ENCODE measurements at places on chromosomes 13 and 19.

DNA sequence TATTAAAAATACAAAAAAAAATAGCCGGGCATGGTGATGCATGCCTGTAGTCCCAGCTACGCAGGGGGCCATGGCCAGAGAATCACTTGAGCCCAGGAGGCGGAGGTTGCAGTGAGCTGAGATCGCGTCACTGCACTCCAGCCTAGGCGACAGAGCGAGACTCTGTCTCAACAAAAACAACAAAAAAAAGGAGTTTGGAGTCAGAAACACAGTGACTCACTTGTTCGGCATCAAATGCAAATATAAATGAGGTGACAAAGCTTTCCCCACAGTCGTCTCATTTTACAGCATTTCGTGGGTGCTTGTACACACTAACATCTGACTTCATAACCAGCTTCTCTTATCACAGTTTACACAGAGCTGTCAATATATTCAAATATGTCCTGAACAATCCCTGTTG, 11.0 kb downstream of the ZNF665 start:
- no peak for DNase-seq

DNA sequence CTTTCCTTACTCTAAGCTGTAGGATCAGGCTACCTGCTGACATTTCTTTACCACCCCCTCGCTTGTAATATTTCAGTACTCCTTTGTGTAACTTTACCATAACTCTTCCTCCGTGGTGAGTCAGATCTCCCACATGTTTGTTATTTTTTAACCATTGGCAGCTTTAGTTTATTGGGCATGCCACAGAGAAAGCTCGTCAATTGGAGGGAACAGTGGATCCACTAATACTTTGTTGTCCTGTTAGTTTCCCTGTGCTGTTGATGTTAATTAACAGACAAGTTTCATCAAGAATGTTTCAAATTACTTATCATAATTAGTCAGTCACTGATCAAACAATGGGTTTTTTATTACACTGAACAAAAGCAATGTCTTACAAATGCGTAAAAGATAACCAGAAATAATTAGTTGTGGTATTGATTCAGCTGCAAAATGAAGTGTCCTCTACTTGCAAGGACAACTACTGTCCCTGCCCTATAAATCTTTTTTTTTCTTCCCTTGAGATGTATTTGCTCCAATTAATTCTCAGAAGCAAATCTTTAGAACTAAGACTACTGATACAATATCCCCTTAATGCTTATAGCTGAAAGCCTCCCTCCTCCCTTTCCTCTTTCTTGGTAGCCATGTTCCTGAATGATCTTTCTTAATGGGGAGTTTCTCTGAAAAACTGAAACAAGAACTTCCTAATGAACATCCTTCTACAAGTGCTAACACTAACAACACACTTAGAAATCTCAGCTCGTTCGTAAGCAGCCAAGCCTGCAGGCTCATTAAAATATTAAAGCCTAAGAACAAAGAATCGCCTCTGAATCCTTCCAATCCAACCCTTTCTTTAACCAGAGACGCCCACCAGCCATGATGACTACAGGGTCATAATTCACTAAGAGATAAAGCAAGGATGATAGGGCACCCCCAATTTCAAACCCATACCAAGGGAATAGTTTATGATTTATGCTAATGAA, 22.2 kb downstream of the EFNB2 start:
- no peak for DNase-seq

- DNase-seq = no peak
These were observed 51.4 kb downstream of the VWA8 start for GRCh38 chr13:41909506-41909905.

DNA sequence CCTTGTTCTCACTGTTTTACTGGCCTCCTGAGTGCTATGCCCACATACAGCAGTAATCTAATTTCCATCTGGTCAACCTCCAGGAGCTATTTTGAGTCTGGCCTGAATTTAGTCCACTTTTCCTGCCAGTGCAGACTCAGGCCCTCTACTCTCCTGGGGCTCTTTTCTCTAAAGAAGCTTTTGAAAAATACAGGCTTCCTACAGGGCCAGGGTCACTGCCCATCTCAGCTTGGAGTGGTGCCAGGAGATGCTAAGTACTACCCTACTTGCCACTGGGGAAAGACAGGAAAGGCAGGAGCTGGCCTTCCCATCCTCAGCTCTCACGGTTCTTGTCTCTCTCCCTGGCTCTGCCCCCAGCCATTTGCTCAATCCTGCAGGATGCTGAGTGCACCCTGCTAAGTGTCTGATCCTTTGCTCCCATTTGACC, 101.7 kb upstream of the SERP2 start:
- DNase-seq = no peak

DNA sequence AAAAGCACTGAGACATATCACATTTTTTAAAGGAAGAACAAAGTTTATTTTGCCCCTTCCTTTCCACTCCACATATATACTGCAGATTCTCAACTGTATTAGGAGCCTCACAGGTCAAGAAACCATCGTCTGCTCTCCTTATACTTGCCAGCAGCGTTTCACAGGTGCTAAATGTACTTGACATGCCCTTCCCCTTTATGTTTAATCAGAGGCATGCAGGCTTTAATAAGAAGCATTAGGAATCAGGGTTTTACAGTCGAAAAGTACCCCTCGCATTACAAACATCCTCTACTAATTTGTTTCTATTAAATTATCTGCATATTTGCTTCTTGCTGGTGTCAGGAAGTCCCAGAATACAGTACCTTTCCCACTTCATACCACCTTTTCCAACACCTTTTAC, 3.7 kb upstream of the RAP2A start:
- DNase-seq = no peak

GRCh38 chr19:54458648-54459281, 4.8 kb downstream of the LENG9 start:
- DNase-seq = no peak

GRCh38 chr19:14407605-14408484, 11.3 kb downstream of the DDX39A start:
- no peak for DNase-seq

- no peak for DNase-seq
These were observed 1.9 kb upstream of the ZNF628 start for GRCh38 chr19:55474269-55475265.

DNA sequence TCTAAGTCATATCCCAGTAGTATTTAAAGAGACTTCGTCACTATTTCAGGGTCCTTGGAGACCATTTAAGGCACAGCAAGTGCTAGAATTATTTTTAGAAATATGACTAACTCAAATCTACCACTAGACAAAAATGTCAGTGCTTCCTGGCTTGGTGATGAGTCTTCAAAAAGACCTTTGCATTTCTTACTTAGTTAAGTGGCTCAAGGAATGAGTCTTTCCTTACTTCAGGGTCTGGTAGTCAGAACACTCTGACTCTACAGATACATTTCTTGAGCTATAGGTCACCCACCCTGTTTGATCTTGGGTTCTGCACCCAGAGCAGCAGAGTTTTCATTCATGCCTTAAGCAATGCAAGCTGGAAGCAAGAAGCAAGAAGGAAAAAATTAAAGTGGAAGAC, 191.0 kb upstream of the HTR2A start:
- peak; percentile 49 for DNase-seq

DNA sequence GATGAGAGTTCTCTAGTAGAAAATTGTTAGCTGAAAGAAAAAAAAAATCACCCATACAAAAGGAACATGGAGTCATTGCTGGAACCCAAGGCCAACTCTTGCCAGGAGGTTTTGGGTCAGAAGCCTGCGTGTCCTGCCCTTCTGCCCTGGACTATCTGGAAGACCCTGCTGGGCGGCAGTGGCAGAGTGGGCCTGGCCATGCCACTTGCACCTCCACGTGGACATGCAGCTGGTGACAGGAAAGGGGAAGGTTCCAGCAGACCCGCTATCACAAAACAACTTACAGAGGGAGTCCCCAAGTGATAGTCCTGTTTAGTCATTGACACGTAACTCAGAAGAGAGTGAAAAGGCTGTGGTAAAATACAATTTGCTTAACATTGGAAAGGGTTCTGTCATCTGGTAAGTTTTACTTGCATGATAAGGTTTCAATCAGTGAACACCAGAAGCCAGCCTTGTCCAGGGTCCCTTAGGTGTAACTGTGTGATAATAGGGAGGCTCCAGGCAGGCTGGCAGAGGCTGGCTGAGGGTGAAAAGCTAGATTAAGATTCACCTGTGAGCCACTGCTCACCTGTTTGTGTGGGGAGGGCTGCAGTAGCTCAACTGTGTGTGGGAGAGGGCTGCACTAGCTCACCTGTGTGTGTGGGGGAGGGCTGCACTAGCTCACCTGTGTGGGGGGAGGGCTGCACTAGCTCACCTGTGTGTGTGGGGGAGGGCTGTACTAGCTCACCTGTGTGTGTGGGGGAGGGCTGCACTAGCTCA, 47.8 kb downstream of the COL4A2 start:
- DNase-seq = no peak

DNA sequence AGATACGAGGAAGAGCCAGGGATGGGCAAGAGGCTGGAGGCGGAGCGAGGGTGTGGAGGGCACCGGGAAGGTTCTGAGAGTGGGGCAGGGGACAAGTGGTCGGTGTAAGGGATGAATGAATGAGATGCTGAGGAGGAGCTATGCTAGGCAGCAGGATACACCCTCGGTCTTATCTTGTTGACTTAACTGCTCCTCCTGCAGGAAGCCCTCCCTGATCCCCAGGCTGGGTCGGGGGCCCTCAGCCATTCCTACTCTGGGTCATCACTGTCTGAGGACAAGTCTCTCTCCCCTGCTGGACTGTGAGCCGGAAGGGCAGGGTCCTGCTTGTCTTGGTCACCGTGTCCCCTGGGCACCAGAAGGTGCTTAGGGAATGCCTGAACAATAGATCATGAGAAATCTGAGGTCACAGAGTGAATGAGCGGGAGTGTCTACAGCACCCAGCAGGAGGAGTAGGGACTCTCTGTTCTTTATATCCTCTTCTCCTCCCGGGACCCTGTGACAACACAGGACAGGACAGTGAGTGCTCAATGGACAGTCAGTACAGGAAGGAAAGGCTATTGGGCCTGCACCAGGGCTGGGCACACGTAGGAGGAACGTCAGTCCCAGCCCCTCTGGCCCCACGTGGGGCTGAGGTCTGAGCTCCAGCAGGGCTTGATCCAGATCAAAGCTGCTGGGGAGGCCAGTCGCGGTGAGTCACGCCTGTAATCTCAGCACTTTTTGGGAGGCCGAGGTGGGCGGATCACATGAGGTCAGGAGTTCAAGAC, 6.5 kb downstream of the NKPD1 start:
- DNase-seq = peak; percentile 76

GRCh38 chr13:92649140-92649813, 577.3 kb upstream of the GPC6 start:
- no peak for DNase-seq

GRCh38 chr13:94549232-94550061, 46.5 kb downstream of the TGDS start:
- DNase-seq = peak; percentile 97

GRCh38 chr19:18915639-18916038, 3.5 kb downstream of the COPE start:
- DNase-seq = peak; percentile 60

- DNase-seq = peak; percentile 98
These were observed 3.4 kb downstream of the NANOS3 start for GRCh38 chr19:13880059-13881043.

DNA sequence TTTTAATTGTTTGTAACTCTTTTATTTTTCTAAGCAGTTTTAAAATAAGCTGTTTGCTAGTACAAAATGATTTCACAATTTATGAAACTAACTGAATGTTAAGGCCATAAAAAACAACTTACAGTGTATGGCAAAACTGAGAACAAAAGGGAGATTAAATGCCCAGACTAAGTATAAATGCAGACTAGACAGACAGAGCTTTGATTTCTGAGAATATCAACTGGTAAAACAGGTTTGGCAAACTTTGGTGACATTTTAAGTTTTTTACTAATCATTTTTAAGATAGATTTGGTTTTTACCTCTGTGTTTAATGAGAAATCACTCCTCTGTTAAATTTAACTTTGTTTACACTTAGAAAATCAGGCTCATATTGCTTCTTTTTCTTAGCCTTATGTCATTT, 127.5 kb upstream of the KLF5 start:
- DNase-seq = no peak

- peak; percentile 64 for DNase-seq
These were observed 446 bp upstream of the ZNF83 start for GRCh38 chr19:52638601-52639000.

DNA sequence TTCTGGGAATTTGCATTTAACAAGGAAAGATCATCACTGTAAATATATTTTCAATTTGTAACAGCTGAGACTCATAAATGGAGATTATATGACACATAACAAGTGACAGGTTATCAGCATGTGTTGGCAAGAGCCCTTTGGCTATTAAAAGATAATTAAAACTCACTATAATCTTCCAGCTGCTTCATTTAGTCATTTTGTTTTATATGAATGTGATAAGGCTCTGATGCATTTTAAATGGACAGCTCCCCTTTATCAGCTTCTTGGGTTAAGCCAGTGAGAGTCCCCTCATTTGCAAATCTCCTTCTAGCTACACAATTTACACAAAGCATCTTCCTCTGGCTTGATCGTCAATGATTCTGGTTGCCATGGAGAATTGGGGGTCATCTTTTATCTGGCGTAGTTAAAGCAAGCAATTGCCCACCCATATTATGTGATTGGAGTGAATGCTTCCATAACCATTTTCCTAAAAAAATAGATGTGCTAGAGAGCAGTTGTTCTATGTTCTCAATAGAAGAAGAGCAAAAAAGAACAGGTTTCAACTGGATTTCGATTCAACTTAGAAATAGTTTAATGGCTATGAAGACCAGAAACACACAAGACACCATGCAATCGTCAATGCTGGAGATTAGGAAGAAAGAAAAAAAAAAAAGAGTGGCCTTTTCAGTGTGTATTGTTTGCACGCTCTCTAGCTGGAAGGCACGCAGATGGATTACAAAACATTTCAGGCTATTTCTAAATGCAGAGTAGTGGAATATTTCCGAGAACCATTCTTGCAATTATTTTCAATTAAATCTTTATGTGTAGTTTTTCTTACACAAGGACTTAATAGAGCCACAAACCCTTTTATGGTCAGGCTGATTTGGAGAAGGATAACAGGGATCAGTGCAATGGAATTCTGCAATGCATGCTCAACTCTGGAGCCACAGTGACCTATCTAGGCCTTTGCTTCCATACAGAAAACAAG, 27.4 kb downstream of the STARD13 start:
- peak; percentile 47 for DNase-seq

DNA sequence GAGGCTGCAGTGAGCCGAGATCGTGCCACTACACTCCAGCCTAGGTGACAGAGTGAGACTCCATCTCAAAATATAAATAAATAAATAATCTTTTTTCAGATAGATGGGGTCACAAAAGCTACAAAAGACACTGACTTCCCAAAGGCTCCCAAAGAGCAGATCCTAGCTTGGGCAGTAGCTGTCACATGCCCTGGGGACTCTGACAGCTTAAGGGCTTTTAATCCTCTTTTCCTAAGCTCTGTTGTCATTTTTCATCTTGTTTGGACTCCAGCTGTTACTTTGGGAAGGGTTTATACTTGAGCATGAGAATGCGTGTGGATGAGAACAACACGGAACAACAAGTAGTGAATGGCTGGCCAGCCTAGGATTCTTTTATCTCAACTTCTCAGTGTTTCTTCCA, 231.7 kb downstream of the MZT1 start:
- no peak for DNase-seq
